ENCODE measurements at places on chromosomes 2 and 18.

GRCh38 chr2:205259121-205259520 is 423.2 kb upstream of the NRP2 start:
- no peak for DNase-seq

DNA sequence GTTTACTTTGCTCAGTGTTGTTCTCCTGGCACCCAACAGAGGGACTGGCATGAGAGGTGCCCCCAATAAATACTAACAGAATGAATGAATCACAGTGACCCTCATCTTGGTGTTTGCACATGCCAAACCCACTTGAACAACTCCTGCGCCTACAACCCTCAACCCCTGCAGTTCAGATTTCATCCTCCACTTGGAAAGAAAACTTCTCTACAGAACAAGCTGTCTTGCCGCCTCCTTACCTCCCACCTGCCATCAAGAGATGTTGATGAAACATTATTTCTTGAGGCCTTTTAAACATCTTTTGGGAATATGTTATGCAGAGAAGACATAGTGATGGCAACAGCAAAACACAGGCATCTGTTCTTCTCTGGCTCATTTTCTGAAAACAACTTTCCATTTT is 216.0 kb upstream of the SH3BP4 start:
- DNase-seq: no peak

GRCh38 chr2:163591461-163591860 is 144.3 kb downstream of the FIGN start:
- no peak for DNase-seq

DNA sequence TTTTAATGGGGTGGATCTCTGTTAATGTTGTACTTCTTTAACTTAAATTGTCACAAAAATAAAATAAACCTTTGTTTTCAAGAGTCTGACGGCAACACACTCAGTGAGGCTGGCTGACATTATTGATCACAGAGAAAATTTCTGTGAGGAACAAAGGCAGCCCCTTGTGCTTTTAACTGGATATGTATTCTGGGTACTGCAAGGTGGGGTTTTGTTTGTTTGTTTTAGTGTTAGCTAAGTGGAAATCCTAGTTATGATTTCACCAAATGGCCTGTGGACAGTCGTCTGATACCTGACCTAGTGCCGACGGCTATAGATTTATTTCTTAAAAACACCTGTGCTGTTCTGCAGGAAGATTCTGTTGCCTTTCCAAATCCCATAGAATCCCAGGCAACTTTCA is 1329.5 kb upstream of the ZEB2 start:
- DNase-seq: no peak

GRCh38 chr2:36569267-36569856 is 28.6 kb downstream of the FEZ2 start:
- no peak for DNase-seq

DNA sequence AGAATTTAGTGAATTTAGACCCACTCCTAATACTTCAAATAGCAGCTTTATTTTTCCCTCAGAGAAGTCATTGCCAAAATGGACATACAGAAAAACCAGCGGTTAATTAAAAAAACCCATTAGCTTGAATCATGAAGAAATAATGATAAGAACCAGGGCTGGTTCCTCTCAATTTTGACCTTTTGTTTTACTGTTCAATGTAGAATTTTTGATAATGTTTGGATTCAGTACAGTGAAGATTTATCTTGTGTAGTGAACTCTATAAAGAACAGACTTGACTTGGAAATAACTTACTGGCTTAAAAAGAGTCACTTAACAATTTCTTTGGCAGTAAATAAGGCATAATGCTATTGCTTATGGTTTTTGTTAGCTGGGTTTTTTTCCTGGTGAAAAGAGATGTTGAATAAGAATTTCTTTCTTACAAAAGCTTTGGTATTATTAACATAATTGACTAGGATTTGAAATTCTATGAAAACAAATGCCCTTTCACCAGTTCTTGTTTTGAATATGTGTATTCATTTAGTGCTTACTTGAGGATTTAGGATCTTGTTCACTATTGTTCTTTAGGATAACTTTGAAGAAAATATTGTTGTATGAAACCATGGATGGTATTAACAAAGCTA is 73.4 kb upstream of the ITPRID2 start:
- no peak for DNase-seq

- DNase-seq: no peak
Measured at GRCh38 chr18:49061991-49062831, 111.4 kb upstream of the SMAD7 start.

- no peak for DNase-seq
Measured at GRCh38 chr2:230358305-230358704, 31.3 kb downstream of the SP140L start.

DNA sequence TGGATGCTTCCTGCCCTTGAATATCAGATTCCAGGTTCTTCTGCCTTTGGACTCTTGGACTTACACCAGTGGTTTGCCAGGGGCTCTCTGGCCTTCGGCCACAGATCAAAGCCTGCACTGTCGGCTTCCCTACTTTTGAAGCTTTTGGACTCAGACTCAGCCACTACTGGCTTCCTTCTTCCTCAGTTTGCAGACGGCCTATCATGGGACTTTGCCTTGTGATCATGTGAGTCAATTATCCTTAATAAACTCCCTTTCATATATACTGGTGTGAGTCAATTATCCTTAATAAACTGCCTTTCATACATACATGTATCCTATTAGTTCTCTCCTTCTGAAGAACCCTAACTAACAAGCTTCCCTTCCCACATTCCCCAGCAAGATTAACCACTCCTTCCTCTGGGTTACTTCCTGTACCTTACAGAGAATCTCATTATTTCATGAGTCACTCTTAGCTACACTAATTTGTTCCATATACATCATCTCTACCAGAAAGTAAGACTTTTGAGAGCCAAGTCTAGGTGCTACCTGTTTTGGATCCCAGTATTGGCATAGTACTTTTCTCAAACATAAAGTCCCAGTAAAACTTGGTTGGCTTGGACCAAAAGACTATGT is 31.3 kb upstream of the LRATD1 start:
- DNase-seq: no peak

GRCh38 chr18:26133652-26134051 is at the start of gene PSMA8:
Gene PSMA8 (plus strand): TSS chr18:26133869. CDS start chr18:26133966, 97 bp downstream.
- no peak for DNase-seq

GRCh38 chr2:181787310-181788048 is 104.1 kb upstream of the ITPRID2 start:
- no peak for DNase-seq

- DNase-seq: no peak
Measured at GRCh38 chr2:111105926-111106325, 14.8 kb upstream of the BCL2L11 start.

GRCh38 chr2:98538280-98539041 is 69.9 kb downstream of the COA5 start:
- DNase-seq: no peak

DNA sequence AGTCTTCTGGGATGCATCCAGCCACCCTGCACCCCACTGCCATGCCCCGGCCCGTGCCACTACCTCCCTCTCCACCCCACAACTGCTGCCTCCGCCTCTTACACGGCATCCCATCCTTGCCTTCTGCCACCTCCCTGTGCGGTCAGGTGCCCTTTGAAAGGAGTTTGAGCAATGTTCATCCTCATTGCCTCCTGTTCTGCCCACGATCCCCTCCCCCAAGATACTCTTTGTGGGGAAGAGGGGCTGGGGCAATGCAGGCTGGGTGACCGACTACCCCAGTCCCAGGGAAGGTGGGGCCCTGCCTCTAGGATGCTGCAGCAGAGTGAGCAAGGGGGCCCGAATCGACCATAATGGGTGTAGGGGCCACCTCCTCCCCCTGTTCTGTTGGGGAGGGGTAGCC is 8.4 kb downstream of the MFSD2B start:
- DNase-seq: no peak

- no peak for DNase-seq
Measured at GRCh38 chr2:17576802-17577201, 36.3 kb downstream of the VSNL1 start.

DNA sequence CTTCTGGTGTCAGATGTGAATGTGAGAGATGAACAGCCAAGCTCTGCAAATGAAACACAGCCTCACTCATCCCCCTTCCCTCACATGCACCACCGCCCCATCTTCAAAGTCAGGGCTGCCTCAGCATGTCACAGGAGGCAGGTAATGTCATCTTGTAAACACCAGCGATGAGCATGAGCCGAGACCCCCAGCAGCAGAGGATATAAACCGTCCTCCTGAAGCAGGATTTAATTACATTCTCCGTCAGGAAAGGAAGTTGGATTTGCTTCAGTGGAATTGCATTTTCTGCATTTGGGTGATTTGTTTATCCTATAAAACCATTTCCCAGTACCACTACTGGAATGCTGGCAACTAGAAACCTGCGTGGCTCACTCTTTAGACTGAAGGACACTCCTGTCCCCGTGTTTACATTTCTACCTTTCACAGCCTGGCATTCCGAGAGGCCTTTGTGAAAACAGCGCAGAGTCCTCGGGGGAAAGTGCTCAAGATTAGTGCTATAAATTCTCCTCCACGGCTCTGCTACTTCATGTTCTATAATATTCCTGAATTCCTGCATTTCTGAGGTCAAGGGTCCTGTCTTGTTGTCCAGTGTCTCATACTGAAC is 619.2 kb downstream of the IRS1 start:
- no peak for DNase-seq

- DNase-seq: no peak
Measured at GRCh38 chr2:165470361-165470760, 863 bp downstream of the CSRNP3 start.

- no peak for DNase-seq
Measured at GRCh38 chr2:58435246-58435645, 194.1 kb upstream of the FANCL start.

DNA sequence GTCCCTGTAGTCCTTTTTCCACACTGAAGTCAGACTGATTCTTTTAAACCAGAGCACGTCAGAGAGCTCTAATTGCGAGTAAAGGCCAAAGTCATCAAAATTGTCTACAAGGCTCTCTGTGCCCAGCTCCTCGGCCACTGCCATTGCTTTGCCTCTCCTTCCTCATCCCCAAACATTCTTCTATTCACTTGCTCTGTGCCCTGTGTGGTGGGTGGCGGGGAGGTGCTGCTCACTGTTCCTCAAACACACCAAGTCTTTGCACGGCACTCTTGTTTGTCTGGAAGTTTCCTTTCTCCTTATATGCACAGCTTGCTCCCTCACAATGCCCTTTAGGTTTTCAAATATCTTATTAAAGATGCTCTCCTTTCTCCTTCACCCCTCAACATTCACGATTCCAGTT is 100.1 kb upstream of the FSHR start:
- no peak for DNase-seq

DNA sequence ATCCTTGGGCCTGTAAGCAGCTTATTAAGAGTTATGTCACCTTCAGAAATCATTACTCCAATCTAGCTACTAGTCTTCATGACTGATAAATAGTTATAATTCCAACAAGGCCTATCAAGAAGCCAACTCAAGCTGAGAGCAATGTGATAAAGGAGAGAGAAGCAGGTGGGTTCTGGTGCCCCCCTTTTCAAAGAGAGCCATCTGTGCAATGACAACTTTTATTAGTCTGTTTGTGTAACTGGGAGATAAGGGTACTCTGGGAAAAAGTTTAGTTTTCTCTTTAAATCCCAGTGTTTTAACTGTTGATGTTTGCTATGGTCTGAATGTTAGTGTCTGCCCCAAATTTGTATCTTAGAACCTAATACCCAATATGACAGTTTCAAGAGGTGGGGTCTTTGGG is 60.6 kb downstream of the CCDC93 start:
- DNase-seq: no peak

GRCh38 chr2:3040496-3041140 is 337.0 kb downstream of the EIPR1 start:
- DNase-seq: no peak

- DNase-seq: no peak
Measured at GRCh38 chr2:84539729-84540128, 23.4 kb downstream of the DNAH6 start.

- DNase-seq: no peak
Measured at GRCh38 chr2:48728295-48728694, 27.2 kb downstream of the LHCGR start.

- no peak for DNase-seq
Measured at GRCh38 chr18:31574359-31574758, 17.3 kb upstream of the TTR start.

- DNase-seq: no peak
Measured at GRCh38 chr18:61931654-61932379, 39.0 kb upstream of the RNF152 start.

GRCh38 chr2:160415991-160416390 is 77.6 kb downstream of the RBMS1 start:
- no peak for DNase-seq

- peak; percentile 58 for DNase-seq
Measured at GRCh38 chr18:50624981-50625380, 65.1 kb downstream of the MAPK4 start.

DNA sequence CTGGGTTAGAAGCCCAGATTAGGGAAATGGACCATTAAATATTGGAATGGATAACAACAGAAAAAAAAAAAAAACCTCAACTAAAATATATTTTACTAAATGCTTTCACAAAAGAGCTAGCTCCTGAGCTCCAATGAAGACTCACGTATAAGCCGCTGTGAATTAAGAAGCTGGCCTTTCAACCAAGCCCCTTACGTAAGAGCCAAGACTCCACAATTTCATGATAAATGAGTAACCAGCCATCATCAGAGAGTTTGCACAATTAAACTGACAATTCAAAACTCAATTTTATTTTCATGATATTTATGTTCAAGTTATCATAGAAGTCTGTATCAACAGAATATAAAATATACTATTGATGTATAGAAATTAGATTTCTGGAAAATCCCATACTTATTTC is 70.7 kb upstream of the HNRNPA3 start:
- no peak for DNase-seq

DNA sequence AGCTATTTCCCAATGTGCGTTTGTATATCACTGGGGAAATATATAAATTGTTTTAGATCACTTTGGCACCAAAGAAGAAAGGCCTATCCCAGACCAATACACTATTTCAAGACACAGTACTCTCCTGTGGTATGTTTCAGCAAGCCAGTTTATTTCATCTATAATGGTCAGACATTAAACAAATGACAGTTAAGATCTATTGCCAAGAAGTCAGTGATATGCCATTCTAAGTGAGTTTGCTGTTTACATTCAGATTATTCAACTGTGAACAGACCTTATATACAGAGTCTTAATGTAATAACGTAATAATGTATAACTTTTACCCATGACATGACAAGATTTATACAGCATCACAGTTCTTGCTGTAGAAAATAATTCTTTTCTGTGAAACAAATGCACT is 352.7 kb downstream of the CDH7 start:
- no peak for DNase-seq

All from cardiac septum (tissue), 1 donor.